ENCODE measurements at places on chromosomes 11 and 22.

- no peak for DNase-seq
These were observed 858 bp upstream of the APOBEC3A start for GRCh38 chr22:38956551-38956950.

DNA sequence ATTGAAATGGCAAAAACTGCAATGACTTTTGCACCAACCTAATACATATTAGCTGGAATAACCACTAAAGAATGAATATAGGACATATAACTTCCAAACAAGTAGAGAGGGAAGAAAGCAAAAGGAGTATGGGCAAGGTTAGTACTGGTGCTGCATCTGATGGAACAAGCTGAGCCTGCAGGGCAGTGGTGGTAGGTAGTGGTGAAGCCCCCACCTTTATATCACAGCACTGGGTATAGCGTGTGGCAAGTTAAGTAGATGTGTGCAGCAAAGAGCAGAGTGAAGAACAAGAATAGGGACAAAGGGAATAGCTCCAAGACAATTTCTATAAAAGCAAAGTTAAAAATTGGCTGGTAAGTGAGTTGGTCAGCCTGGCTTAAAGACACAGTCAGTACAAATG, 62.3 kb downstream of the CTNND1 start:
- no peak for DNase-seq

GRCh38 chr11:86144846-86145245, 76.0 kb upstream of the PICALM start:
- DNase-seq, result no peak

GRCh38 chr11:129705933-129706332, 109.7 kb upstream of the TMEM45B start:
- no peak for DNase-seq

DNA sequence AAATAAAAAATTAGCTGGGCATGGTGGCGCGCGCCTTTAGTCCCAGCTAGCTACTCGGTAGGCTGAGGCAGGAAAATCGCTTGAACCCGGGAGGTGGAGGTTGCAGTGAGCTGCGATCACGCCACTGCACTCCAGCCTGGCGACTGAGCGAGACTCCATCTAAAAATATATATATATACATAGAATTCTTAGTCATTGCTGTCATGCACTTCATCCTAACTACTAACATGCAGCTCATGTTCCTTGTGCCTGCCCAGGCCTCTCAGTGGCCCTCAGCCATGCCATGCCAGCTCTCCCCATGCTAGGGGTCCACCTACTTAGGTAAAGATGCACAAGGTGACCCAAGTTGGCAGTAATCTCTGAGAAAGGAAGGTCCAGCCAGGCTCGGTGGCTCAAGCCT, 3.1 kb downstream of the CYB561A3 start:
- DNase-seq, result no peak

DNA sequence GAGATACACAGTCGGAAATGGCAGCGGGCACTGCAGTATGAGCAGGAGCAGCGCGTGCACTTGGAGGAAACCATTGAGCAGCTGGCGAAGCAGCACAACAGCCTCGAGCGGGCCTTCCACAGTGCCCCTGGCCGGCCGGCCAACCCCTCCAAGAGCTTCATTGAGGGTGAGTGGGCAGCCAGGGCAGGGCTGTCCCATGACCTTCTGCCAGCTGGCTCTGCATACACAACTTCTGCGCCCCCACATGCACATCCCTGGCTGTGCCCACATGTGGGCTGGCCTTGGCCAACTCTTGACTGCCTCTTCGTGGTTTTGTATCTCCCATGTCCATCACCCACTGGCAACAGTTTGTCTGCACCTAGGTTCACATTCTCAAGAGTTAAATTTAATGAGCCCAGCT, 81.1 kb downstream of the MORC2 start:
- DNase-seq, result no peak

DNA sequence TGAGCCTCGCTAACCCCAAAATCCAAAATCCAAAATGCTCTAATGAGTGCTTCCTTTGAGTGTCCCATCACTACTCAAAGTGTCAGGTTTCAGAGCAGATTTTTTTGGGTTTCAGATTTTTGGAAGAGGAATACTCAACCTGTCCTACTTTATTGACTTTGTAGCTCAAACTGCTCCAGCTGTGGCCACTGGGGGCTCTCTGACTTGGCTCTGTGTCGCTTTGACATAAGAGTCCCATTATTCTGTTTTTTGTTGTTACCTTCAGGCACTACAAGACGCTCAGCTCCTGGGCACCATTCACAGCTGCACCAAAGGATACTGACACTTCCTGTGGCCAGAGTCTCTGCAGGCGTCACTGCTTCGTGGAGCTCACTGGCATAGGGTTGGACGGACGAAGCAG, 41.1 kb downstream of the PHF21B start:
- no peak for DNase-seq

DNA sequence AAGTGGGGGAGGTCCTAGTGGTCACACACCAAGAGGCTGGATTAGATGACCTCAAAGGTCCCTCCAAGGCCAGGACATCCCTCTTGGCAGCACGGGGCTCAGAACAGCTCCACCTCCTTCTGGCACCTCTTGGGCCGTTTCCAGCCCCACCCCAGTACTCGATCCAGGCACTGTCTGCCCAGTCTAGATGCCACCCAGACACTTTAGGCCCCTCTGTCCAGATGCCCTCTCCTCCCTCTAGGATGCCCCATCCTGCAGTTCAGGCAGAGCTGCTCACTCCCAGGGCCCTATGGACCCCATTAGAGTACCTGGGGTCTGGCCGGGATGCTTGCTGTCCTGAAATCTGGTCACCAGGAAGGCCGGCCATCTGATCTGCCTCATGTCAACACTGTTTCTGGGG, 34.7 kb upstream of the PRR5 start:
- DNase-seq, result no peak

- peak; percentile 65 for DNase-seq
These were observed 4.5 kb upstream of the NOL12 start for GRCh38 chr22:37681556-37682049.

DNA sequence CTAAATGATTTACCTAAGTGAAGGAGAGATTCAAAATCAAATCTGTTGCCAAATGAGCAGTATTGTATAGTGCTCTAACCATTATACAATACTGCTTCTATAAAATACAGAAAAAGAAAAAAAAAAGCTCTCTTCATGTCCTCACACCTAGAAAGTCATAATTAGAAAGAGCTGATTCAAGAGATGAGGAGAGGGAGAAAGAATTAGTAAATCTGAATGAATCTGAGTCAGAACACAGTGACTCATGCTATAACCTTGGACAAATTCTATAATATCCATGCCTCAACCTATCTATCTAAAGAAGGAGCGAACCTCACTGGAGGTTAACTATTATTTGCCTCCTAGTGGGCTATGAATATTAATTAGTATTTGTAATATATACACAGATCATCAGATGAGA, 29.4 kb downstream of the AMBRA1 start:
- no peak for DNase-seq

- DNase-seq, result no peak
These were observed 91.3 kb downstream of the MYEOV start for GRCh38 chr11:69385144-69385820.

GRCh38 chr11:109405671-109406070, 16.3 kb upstream of the C11orf87 start:
- DNase-seq, result no peak

GRCh38 chr22:46983046-46983445, 220.6 kb downstream of the TBC1D22A start:
- DNase-seq, result no peak

DNA sequence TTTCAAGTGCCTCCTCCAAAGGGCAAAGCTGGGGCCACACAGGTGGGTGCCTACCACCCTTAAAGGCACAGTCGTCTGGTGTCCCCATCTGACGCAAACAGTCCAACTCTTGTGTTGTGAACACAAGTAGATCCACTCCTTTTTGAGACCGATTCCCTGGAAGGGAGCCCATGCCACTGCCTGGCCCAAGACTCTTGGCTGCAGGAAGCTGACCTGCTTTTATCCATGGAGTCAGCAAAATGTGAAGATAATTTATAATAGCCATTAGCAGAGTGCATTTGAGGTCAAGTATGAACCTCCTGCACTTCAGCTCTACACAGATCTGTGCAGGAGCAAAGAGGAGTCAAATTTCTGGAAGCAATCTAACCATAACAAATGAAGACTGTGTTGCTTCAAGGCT, 68.5 kb downstream of the ADM start:
- no peak for DNase-seq

DNA sequence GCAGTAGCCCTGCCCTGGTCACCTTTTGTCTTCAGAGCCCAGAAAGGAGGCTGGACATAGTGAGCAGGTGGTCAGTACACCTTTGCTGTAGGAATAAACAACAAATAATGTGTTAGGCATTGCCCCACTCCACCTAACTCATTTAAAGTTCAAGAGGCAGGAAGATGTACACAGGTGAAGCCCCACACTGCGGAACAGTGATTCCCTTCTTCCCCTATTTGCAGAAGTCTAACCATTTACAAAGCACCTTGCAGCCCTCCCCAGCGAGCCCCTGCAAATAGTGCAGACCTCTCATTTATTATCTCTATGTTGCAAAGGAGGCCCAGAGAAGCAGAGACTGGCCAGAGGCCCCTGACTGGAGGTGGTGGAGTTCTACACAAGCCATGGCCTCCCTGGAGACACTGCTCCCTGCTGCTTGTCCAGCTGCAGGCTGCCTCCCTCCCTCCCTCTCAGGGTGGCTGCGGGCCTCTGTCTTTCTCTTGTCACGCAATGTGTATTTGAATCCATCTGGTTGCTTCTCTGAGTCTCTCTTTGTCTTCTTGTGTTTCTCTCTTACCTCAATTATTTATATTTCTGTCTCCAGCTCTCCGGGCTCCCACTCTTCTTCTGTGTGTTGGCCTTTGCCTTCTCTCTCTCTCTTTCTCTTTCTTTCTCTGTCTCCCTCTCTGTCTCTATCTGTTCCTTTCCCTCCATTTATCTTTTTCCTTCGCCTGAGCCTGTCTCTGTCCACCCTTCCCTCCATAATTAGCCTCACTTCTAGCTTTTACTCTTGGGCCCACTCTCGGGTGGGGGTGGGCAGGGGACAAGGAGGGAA, 59.1 kb upstream of the PRDM11 start:
- no peak for DNase-seq

DNA sequence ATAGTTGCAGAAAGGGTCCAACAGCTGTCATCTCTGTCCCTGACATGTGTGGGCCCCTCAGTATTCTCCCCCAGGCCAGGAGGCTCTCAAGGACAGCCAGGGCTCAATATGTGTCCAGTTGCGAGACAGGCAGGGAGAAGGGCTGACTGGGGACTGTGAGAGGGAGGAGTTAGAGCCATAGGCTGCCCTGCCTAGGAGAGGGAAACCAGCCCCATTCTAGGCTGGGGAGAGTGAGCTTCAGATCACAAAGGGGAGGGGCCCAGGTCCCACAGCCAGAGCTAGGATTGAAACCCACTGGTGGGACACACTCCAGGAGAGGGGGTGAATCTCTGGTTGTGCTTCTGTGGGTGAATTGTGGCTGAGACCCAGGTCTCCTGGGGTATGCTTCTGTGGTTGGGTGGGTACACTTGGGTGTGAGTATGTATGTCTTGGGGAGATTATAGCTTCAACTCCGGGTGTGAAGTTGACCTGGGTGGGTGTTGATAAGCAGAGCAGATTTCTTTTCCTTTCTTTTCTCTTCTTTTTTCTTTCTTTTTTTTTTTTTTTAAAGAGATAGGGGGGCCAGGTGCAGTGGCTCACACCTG, 2.1 kb upstream of the CARNS1 start:
- no peak for DNase-seq

GRCh38 chr11:19605520-19606371, 106.9 kb upstream of the NAV2 start:
- DNase-seq, result no peak

DNA sequence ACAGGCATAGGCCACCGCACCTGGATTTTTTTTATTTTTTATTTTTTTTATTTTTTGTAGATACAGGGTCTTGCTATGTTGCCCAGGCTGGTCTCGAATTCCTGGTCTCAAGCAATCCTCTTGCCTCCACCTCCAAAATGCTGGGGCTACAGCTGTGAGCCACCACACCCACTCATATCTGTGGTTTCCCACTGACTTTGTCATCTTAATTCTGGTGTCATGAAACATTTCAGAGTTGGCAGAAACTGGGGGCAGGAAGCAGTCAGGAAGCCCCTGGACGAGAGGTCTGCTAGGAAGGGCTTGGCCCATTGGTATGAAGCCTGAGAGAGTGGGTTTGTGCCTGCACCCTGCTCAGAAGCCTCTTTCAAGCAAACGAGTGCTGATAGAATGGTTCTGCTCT, 49.1 kb downstream of the COMMD9 start:
- no peak for DNase-seq

- DNase-seq, result no peak
These were observed 21.8 kb upstream of the YWHAH start for GRCh38 chr22:31922534-31922933.

DNA sequence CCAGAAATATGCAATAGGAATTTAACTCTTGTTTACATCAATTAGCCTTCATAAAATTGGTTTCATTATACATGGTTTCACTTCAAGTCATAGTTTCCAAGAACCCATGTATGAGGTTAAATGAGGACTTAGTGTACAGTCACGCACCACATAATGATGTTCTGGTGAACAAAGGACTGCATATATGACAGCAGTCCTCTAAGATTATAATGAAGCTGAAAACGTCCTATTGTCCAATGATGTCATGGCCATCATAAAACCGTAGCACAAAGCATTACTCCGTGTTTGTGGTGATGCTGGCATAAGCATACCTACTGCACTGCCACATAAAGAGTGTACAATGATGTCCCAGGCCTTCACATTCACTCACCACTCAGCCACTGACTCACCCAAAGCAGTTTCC, 31.1 kb downstream of the SMCO4 start:
- DNase-seq, result no peak

DNA sequence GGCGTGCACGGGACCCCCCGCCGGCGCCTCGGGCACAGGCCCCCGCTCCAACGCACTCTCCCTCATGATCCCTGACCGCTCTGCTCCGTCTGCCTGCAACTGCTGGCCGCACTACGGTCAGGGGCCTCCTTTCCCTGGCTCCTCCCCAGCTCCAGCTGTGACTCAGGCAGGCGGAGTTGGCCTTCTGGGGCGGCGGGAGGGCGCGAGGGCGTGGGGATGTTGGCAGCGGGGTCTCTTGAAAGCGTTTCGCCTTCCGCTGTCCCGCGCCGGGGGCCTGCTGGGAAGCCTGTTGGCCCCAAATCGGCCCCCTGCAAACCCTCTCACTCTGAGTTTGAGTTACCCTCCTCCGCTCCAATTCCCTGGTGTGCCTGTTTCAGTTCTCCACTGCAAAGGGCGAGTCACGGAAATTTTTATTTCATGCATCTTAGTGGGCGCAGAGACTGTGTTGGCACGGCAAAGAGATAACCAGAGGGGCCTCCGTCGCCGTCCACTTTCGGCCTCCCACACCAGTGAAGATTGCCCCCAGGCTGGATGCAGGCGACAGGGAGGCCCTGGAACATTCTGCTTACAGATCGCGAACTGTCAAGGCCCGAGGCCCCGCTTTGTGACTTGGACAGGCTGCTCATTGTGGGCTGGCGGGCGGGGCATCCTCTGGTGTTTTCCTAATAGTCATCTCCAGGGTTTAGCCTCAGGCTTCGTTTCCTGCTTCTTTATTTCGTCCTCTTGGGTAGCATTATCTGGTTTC, at the start of gene CAVIN3:
Gene CAVIN3, minus strand, starts transcription at position 91 of the 745 bp plus-strand sequence. Its CDS starts 25 bp downstream, at position 66.
- DNase-seq, result peak; percentile 74

DNA sequence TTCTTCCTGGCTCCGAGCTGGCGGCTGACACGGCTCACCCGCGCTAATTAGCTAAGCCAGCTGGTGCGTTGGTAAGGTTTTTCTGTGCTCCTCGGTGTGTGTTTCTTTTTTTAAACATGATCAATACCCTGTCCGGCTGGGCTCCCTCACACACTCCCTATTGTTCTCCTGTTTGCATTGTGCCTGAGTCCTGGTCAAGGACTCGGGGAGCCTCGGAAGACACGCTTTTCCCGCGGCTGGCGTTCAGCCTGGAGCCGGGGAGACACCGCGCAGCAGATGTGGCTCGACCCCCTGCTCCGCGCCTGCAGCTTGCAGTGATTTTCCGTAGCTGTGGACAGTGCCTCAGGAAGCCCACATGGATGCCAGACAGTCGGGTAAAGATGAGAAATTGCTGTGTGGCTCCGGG, 454.9 kb upstream of the CADM1 start:
- DNase-seq, result no peak

Measured in activated CD4-positive, alpha-beta T cell treated with anti-CD3 and anti-CD28 coated beads for 24 hours (primary cell).